NCI-H1436 treated with DMSO at 0.1 percent for 48 hours (cell line): ENCODE measurements at places on chromosomes 6 and 20.

DNA sequence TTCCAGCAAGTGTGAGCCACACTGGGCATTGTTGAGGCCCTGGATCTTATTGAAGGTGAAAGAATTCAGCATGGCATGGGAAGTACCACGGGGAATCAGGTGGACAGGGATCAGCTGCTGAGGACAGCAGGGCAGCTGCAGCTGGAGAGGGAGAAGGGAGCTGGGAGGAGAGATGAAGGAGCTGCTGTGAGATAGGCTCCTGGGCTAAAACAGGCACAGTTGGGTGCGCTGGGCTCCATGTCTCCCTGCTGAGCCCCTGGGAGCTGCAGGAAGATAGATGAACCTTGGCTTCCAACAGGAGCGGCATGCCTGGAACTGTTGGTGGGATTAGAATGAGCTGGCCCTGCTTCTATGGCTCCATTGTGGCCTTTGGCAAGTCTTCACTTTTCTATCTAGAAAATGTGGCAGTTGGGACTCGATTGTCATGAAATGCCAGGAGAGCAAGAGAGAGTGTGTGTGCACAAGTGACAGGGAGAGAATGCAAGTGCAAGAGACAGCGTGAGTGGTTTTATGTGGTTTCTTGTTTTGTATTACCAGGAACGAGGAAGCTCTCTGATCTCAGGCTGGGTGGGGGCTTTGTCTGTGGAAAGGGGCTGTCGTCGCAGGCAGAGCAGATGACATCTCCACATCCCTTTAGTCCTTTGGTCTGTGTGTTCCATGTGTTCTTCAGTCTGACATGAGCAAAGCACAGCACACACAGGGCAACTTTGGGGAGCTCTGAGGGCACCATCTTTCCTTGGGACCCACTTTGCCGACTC lies 20.4 kb downstream of the SNPH start:
- DNase-seq: no peak

DNA sequence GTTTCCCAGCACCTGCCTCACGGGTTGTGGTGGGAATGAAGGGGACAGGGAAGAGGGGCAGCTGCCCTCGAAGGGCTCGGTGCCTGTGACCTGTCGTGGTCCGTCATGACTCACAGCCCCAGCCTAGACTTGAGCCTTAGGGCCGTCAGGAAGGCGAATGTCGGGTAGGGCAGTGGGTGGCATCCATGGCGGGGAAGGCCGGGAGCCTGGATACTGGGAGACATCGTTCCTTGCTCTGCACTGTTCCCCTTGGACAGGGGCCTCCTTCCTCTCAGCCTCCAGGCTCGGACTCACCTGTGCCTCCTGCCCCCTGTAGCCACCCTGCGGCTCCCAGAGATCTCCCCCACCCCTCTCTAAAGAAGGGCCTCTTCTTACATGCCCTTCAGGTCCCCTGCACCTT lies 52.2 kb upstream of the APCDD1L start:
- no peak for DNase-seq

- no peak for DNase-seq
Measured at GRCh38 chr6:12324099-12324498, 33.9 kb downstream of the EDN1 start.

DNA sequence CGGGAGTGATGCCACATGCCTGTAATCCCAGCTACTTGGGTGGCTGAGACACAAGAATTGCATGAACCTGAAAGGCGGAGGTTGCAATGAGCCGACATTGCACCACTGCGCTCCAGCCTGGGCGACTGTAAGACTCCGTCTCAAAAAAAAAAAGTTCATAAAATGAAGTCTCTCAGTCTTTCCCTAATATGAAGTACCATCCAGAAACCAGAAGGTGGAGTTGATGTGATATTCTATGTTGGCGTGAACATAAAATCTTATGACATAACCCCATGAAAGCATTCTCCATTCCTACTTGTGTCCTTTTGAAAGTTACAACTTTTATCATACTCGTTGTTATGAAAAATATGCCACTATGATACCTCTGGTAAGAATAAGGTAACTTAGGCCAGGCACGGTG lies 5.7 kb downstream of the SOD2 start:
- no peak for DNase-seq

GRCh38 chr20:57470666-57471495 lies 54.1 kb downstream of the CTCFL start:
- DNase-seq: no peak

GRCh38 chr6:162690158-162690557 lies 37.4 kb downstream of the PRKN start:
- DNase-seq: no peak

- no peak for DNase-seq
Measured at GRCh38 chr20:38242848-38243708, 17.5 kb downstream of the KIAA1755 start.

GRCh38 chr6:6861995-6862394 lies 245.8 kb upstream of the RREB1 start:
- DNase-seq: no peak

DNA sequence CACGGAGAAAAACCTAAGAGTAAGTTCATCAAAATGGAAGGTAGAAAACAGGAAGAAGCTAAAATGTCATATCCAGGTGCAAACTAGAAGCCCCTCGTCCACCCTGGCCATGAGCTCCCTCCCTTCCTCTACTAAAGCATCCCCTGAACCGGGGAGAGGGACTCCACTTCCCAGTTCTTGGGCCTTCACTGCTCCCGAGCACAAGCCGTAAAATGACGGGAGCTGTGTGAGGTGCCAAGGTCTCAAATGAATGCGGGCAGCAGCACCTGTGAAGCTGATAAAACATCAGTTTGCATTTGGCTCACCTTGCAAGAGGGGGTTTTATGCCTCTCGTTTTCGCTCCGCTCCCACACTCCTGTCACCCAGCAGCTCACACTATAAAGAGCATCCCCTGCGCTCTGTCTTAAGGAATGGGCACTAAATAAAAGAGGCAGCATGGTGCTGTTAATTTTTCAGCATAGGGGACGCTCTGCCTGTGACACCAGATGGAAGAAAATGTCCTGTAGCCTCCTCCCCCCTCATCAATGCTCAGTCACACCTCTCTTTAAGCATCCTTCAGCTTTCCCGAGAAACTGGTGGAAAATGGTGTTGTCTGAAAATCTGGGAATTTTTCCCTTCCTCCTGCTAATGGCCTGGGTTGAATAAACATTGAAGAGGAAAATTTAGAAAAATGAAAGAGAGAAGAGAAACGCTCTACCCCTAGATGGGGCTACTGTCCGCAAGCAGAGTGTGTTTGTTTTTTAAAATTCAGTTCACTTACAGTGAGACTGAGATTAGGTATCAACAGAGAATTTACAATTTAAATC lies 563.0 kb upstream of the AGPAT4 start:
- no peak for DNase-seq

- no peak for DNase-seq
Measured at GRCh38 chr6:21309807-21310221, 283.7 kb upstream of the SOX4 start.

- no peak for DNase-seq
Measured at GRCh38 chr20:64239449-64240242, 15.9 kb upstream of the PCMTD2 start.

- no peak for DNase-seq
Measured at GRCh38 chr6:170159022-170159965, 131.6 kb downstream of the DLL1 start.

- no peak for DNase-seq
Measured at GRCh38 chr6:44011350-44011920, 115.8 kb downstream of the MRPL14 start.

DNA sequence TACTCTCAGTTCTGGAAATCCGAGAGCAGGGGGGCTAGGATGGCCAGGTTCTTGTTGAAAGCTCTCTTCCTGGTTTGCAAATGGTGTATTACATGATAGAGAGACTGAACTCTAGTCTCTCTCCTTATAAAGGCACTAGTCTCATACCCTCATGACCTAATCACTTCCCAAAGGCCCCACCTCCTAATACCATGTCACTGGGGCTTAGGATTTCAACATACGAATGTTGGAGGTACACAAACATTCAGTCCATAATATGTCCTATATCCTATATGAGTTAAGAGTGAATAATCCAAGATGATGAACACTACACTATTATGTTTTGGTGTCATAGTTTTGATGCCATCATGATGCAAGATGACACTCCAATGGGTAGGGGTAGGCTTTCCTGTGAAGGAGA lies 20.0 kb upstream of the TXLNB start:
- DNase-seq: no peak
